ENCODE measurements at places on chromosomes 4 and X.

- DNase-seq, result no peak
Measured at GRCh38 chr4:112938461-112939058, 110.9 kb upstream of the ANK2 start.

GRCh38 chr4:188958346-188958745 lies 819.1 kb downstream of the TRIML1 start:
- no peak for DNase-seq

DNA sequence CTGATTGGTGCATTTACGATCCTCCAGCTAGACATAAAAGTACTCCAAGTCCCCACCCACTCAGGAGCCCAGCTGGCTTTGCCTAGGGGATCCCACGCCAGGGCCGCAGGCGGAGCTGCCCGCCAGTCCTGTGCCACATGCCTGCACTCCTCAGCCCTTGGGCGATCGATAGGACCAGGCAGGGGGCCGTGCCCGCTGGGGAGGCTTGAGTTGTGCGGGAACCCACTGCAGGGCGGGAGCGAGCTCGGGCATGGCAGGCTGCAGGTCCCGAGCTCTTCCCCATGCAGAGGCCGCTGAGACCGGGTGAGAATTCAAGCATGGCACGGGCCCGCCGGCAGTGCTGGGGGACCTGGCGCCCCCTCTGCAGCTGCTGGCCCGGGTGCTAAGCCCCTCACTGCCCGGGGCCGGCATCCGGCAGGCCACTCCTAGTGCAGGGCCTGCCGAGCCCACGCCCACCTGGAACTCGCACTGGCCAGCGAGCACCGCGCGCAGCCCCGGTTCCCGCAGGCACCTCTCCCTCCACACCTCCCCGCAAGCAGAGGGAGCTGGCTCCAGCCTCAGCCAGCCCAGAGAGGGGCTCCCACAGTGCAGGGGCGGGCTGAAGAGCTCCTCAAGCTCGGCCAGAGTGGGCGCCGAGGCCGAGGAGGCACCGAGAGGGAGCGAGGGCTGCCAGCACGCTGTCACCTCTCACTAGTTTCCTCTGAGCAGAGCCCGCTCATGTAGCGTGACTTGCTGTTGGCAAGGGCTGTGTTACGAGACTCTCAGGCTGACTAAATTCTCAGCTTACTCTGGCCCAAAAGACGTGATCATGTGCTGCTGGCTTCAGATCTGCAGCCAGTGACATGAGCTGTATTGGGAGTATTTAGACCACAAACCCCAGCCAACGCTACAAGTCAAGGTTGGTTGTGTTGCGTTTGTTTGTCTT lies 87.5 kb downstream of the TRAPPC11 start:
- DNase-seq, result no peak

DNA sequence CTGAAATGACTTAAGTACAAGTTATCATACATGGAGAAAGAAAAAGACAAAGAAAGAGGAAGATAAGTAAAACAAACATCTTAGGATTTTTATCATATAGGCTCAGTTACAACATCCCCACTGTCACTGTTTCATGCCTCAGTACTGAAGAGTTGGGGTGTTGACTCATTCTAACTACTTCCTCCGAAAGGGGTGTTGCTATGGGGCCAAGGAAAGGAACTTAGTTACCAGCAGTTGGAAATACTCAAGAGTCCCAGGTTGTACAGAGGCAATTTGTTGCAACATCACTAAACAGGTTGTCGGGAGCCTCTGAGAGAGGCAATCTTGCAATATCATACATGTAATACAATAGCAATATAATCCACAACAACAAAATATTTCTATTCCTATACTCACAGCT lies 1264.7 kb downstream of the PCDH7 start:
- no peak for DNase-seq

Data from stimulated activated CD8-positive, alpha-beta memory T cell treated with anti-CD3 and anti-CD28 coated beads, Interleukin-7, amount 100 ng/mL, for 1 hour (primary cell).